Brain pericyte (primary cell): ENCODE measurements at places on chromosomes 3 and 15.

DNA sequence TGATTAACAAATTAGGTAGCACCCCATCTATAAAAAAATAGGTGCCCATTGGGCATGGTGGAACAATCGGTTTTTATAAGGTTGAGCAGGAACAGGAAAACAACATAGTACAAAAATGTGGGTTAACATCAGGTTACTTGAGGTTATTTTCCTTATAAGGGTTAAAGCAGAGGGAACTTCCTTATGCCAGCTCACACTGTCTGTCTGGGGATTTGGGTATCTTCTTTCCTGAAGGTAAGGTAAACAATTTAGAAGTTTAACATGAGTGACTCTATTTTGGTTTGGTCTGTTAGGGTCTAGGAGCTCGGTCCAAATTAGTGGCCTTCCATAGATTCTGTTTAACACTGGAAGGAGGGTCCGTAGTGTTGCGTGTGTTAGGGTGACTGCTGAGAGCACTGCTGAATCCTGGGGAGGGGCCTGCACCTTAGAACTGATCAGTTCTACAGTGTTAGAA, 14.7 kb downstream of the CHD2 start:
- no peak for DNase-seq

DNA sequence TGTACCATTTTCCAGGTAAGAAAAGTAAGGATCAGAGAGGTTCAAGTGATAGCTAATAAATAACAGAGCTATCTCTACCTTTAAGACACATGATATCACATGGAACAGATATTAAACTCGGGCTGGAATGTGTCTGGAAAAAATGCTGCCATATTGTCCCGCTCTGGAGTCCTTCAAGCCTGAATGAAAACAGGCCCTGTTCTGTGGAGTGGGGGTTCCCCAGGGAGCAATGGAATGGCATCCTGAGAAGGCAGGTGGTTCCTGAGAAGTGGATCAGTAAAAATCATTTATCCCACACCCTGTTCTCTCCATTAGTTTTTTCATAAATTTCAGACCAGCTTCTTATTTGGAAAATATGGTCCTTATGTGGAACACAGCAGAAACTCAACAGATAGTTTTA, 57.3 kb upstream of the PRTG start:
- no peak for DNase-seq

- no peak for DNase-seq
Measured at GRCh38 chr3:159964166-159964973, 24.3 kb upstream of the IL12A start.

DNA sequence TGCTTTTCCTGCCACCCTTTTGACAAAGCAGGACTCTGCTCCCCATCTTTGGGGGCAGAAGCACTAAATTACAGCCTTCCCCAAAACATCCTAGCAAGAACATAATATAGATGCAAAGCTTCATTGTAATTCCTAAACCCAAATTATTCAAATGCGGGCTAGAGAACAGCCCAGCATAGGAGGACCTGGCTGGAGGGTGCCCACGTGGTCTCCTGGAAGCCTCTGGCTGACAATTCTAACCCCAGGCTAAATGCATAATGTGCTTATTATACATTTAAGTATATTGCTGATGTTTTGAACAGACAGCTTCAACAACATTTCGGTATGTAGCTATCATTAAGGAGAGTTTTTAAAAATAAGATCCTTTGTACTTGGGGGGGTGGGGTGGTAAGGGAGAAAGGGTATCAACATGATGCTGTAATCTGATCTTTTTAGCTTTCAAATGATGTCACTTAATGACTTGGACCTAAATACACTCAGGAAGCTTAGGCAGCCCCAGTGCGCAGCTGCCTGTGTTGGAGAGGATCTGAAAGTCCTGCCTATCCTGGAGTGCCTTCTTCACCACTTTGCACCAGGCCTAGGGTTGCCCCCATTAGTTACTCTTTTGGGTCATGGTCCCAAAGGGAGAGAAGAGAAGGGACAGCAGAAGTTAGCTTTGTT, 57.2 kb upstream of the USP3 start:
- DNase-seq: no peak

- no peak for DNase-seq
Measured at GRCh38 chr3:112362221-112362620, 29.3 kb downstream of the CD200 start.

GRCh38 chr3:118110211-118110610, 924.4 kb downstream of the IGSF11 start:
- DNase-seq: no peak

DNA sequence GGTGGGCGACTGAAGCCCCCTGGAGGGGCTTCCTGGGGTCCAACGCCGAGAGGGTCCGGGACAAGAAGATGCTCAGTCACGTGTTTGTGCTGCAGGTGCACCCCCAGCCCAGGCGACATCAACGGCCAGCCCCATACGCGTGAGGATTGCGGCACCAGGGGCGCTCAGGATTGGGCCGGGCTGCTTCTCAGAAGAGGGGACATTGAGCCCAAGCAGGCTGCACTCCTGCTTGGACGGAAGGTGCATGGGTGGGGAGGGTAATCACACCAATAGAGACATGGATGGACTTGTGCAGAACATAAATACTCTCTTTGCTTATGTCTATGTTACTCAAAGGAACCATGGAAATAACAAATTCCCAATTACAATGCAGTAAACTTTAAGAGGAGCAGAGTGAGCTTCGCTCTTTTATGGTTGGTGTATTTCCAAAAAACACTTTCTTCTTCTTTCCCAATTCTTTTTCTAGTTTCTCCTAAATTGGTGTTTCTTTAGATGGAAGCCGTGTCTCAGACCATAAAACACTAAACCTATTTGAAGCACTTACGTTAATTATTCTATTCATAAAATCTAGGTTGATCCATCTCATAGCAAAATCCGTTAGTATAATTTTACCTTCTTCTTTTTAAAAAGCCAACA, 182.7 kb downstream of the GOLGA6L6 start:
- no peak for DNase-seq

GRCh38 chr15:88535607-88536313, 10.7 kb downstream of the DET1 start:
- no peak for DNase-seq

- DNase-seq: no peak
Measured at GRCh38 chr15:89822026-89822425, 7.4 kb upstream of the ANPEP start.

GRCh38 chr15:80217327-80217900, 34.6 kb downstream of the CTXND1 start:
- DNase-seq: no peak

DNA sequence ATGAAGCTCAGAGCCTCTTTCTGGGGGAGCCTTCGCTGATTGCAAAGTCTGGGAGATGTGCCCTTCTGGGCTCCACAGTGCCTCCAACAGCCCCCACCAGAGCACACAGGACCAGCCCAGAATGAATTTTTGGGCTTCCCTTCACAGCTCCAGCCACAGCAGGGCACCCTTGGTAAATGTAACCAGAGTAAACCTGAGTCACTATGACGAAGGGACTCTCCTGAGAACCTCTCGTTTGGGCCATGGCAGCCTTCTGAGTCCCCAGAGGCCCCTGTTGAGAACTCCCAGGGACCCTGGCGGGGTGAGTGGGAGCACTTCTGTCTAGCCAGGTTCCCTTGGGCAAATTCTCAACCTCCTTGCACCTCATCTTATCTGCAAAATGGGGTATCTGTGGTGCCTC, 20.8 kb downstream of the FAM3D start:
- DNase-seq: no peak

- peak; percentile 85 for DNase-seq
Measured at GRCh38 chr3:125916376-125916978, 52.5 kb upstream of the ROPN1B start.
